ENCODE measurements at places on chromosomes 2 and 18.

DNA sequence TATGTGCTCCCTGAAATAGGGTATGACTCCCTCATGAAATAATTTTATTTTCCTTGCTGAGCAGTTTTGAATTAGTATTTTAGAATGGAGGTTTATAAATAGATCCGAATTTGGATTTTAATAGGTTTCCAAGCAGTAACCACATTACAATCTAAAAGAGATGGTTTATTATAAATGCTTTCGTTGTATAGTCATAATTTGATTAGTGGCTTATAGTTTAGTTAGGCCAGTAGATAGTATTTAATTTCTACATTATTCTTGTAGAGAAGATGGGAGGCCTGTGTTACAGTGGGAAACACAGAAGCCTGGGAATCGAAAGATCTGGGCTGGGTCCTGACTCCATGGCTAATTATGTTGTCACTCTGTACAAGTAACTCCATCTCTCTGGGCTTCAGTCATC is 6.7 kb downstream of the CAB39 start:
- no peak for DNase-seq

DNA sequence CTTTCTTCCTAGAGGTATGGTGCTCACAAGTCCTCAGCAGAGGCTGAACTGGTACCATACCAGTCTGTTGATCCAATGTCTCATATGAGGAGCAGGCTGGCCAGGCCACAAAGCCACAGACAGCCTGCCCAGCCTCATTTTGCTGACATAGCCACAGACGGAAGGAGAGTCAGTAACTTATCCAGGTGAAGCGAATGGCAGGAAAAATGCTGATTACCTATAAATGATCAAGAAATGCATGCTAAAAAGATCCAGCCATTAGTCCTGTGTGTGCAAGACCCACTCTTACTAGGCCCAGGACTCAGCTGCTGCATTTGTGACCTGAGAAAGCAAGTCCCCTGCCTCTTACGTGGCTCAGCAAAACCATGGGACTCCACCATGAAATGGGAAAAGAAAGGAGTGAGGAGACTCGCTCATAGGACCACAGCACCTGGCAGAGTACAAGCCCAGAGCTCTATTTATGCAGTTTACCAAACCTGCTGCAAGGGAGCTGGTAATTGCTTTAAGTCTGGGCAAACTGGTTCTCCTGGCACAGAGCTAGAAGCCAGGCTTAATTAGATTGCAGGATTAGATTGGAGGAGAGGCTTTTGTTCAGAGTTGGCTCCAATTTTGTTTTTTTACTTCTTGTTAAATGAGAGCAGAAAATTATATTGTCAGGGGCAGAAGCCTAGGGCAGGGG is 19.0 kb downstream of the RHOB start:
- DNase-seq = peak; percentile 84

- no peak for DNase-seq
Measured at GRCh38 chr2:147714582-147714981, 130.2 kb upstream of the ACVR2A start.

DNA sequence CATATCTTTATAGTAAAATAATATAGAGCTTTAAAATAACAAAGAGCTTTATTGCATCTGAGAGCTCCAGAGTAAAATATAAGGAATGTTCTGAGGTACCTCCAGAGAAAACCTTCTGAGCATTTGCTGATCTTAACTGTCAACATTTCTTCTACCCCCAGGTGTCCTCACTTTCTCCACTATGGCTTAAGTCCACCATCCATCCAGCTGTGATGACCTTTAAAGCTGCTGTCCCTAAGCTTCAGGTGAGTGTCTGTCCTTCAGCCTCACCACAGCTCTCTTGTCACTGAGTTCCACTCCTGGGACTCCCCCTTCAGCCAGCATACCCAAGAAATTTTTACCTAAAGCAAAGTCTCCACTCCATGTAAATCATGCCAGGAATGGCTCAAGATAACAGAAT is 137.9 kb downstream of the MYO5B start:
- DNase-seq = no peak

- DNase-seq = no peak
Measured at GRCh38 chr2:222609381-222609780, 46.5 kb downstream of the FARSB start.

GRCh38 chr2:191691016-191691735 is 13.2 kb downstream of the NABP1 start:
- peak; percentile 36 for DNase-seq

- no peak for DNase-seq
Measured at GRCh38 chr18:9546468-9546867, 67.9 kb downstream of the PPP4R1 start.

DNA sequence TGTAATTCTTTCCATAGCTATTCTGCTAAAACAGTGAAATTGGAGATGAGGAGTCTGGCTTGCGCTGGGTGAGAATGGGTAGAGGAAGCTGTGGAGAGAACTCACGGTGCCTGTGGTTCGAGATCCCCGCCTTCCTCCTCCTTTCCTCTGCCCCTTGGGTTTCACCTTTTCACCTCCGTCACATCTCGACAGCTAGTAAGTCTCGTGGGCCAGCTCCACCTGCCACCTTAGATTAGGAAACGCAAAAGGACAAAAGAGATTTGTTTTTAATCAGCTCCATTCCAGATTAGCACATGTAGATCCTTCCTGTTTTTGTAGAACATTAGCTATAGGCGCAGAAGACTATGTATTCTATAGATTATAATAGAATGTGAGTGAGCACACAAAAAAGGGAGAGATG is 20.6 kb downstream of the TRIB2 start:
- no peak for DNase-seq

- DNase-seq = no peak
Measured at GRCh38 chr2:227506456-227506855, 34.5 kb downstream of the AGFG1 start.

- no peak for DNase-seq
Measured at GRCh38 chr2:7196883-7197282, 279.7 kb downstream of the RNF144A start.

DNA sequence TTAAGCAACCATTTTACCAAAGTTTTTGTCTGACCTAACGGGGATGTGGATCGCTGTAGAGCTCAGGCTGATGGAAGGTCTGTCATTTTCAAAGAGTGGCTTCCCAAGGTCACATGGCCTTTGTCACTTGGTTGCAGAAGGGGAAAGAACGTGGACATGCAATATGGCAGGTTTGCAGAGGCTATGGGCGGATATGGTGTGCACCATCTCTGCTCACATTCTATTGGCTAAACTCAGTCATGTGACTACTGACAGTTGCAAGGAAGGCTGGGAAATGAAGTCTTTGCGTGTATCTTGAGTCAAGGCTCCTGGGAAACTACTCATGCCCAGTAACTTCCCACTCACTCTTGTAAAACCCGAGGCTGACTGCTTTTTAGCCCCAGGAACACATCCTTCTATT is 96.8 kb downstream of the ST6GAL2 start:
- no peak for DNase-seq
